ENCODE measurements at places on chromosomes 2 and 18.
A peak's percentile ranks its signal among the peaks of the same experiment; 100 is the strongest.

GRCh38 chr2:110682267-110682666 is 4.4 kb upstream of the BUB1 start:
- DNase-seq, result no peak

- no peak for DNase-seq
Observed at GRCh38 chr2:232113821-232114220, 152.3 kb downstream of the DIS3L2 start.

GRCh38 chr2:29022679-29023078 is 41.6 kb downstream of the TOGARAM2 start:
- DNase-seq, result no peak

- DNase-seq, result peak; percentile 31
Observed at GRCh38 chr18:12839526-12840196, 44.4 kb downstream of the PTPN2 start.

- DNase-seq, result peak; percentile 25
Observed at GRCh38 chr2:207129821-207130220, 35.9 kb downstream of the KLF7 start.

Data from MCF 10A (cell line).